ENCODE measurements at places on chromosomes 13 and 19. TPM values are rescaled to one million over a fixed set of nuclear protein-coding genes. Genes with fewer than 3 reads are reported as not detected.

The RB1 gene
- 20.8 TPM for total RNA-seq

The PPM1N gene
- 0.16 TPM for total RNA-seq

The ADAMTSL5 gene
- 11.8 TPM for total RNA-seq

The CCNA1 gene
- 7.5 TPM for total RNA-seq

The MARK4 gene
- 12.3 TPM for total RNA-seq

The TMEM150B gene
- not detected for total RNA-seq

The STOML3 gene
- not detected for total RNA-seq

The PLPPR3 gene
- 2.1 TPM for total RNA-seq

The ZNF227 gene
- total RNA-seq: 10.4 TPM

The SYNGR4 gene
- not detected for total RNA-seq

The VAV1 gene
- not detected for total RNA-seq

The KLK14 gene
- total RNA-seq: not detected

The ACP7 gene
- not detected for total RNA-seq

The TPTE2 gene
- total RNA-seq: not detected

The RFXAP gene
- 1.5 TPM for total RNA-seq

The SIGLEC10 gene
- not detected for total RNA-seq

Data from cardiac atrium fibroblast (primary cell).